Dermis blood vessel endothelial cell (primary cell): ENCODE measurements at places on chromosomes 2 and 18.
A peak's percentile ranks its signal among the peaks of the same experiment; 100 is the strongest.

GRCh38 chr2:54461261-54461660, 5.1 kb downstream of the SPTBN1 start:
- peak; percentile 59 for DNase-seq

DNA sequence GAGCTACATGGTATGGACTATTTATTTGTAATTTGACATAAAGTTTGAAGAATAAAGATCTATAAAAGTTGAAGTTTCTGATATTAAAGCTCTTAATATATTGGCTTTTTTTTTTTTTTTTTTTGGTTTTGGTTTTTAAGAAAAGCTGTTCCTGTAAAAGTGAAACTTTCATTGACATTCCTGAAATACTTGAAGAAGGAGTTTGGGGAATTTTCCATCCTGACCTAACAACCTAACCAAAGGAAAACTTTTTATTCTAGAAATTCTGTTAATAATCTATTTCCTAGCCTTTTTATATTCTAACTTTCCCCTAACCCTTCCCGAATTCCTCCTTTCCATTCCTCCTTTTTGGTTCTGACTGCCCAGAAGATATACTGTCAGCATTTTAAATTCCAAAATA, 83.7 kb downstream of the ACSL3 start:
- no peak for DNase-seq

GRCh38 chr2:186365406-186365805, 120.7 kb upstream of the ZC3H15 start:
- no peak for DNase-seq

- no peak for DNase-seq
Measured at GRCh38 chr2:45872211-45872610, 220.7 kb downstream of the PRKCE start.

- DNase-seq = no peak
Measured at GRCh38 chr18:950882-951495, 46.3 kb downstream of the ADCYAP1 start.

GRCh38 chr2:196808083-196808665, 981 bp downstream of the C2orf66 start:
- DNase-seq = peak; percentile 8

DNA sequence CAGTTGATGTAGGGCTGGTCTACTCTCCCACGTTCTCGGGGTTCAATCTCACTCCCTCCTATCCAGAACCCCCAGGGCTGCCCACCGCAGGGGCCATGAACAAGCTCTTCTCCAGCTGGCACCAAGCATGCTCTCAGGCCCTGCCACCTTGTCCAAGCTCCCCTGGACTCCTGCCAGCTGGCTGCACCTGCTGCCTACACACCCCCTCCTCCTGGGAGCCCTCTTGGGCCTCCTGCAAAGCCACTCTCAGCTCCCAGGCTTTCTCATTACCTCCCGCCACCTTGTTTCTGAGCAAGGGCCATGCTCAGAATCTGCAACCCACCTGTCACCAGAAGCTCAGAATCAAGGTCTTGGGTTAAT, 56.0 kb downstream of the HDAC4 start:
- DNase-seq = no peak

DNA sequence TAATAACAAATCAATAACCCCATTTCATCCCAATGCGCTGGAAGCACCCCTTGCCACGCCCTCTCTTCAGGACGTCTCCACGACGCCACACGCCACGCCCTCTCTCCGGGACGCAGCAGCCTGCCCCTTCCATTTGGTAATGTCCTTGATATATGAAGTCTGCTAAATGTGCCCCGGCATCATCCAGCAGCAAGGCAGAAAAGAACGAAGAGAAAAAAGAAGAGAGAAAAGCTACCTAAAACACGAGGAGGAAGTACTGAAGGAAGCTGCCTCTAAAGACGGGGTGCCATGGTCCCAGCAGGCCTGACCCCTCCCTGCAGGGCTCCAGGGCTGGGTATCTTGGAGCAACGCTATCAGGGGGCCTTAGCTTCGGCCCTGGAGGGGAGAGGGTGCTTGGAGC, 41.8 kb downstream of the CNGA3 start:
- DNase-seq = no peak

DNA sequence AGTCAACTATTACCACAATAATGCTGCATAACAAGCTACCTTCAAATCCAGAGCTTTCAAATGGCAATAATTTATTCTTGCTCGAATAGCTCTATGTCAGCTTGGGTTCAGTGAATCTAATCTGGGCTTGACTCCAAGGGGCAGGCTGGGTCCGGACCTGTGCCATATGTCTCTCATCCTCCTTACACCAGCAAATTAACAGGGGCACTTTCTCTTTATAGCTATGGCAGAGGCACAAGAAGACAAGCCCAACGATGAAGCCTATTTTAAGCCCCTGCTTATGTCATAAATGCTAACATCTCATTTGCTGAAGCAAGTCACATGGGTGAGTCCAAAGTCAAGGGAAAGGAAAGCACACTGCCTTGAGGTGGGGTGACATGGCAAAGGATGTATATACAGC, 13.3 kb upstream of the ZNF521 start:
- DNase-seq = no peak

GRCh38 chr18:24078391-24078790, 60.5 kb upstream of the CABYR start:
- DNase-seq = no peak

- DNase-seq = no peak
Measured at GRCh38 chr2:15069149-15069548, 436.6 kb downstream of the LRATD1 start.

DNA sequence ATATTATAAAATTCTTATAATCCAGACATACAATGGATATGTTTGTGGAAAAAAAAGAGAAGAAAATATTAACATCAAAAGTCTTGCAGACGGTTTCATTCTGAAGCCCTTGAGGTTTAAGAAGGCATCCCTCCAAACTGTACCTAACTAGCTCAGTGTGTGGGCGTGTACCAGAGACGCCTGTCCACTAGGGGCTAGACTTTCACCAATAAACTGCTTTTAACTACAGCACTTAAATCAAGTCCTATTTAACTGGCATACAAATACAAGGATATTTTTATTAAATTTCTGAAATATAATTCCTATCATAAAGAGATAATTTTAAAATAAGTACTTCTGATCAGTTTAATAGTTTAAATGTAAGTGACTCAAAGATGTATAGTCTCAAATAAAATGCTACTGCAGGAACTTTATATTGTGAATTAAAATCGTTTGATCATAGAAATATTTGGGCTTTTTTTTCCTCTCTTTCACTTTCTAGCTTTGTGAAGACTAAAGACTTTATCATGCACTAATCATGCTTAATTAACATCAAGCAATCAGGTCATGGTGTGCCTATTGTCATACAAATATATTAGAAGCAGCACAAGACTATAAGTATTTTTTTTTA, 437.7 kb downstream of the SATB2 start:
- no peak for DNase-seq

DNA sequence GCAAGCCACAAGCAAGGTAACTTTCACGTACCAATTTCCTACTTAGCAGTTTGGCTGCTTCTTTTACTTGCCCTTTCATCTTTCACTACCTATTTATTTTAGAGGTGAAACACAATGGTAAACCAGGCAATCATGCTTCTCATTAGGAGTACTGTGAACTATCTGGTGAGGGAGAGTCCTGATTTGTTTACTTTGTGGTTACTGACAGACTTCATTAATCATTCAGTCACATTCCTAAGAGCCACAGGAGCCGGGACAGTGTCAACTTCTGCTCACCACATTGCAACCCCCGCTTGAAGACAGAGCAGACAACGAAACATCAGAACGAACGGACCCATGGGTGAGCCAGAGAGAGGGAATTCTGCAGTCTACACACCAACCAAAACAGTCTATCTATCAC, 28.8 kb downstream of the TUBB6 start:
- DNase-seq = no peak

GRCh38 chr2:238949710-238950345, 101.9 kb downstream of the TWIST2 start:
- no peak for DNase-seq

DNA sequence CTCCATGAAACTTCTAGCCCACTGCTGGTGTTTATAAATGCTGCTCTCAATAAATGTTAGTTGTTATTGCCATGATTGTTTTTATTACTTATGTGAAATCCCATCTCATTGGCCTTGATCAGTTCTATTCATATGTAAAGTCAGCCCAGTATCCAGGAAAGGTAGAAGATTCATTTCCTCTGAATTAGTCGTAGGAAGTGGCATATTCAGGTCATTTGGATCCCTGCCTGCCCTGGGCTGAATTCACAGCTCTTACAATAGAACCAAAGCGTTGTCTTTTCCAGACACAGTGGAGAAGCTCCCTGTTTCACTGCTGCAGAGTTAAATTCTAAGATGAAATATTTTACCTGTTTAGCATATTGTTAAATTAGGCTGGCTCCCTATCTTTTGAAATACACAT, 70.3 kb downstream of the MAIP1 start:
- peak; percentile 29 for DNase-seq

GRCh38 chr2:238523158-238524110, 96.7 kb downstream of the ASB1 start:
- no peak for DNase-seq

DNA sequence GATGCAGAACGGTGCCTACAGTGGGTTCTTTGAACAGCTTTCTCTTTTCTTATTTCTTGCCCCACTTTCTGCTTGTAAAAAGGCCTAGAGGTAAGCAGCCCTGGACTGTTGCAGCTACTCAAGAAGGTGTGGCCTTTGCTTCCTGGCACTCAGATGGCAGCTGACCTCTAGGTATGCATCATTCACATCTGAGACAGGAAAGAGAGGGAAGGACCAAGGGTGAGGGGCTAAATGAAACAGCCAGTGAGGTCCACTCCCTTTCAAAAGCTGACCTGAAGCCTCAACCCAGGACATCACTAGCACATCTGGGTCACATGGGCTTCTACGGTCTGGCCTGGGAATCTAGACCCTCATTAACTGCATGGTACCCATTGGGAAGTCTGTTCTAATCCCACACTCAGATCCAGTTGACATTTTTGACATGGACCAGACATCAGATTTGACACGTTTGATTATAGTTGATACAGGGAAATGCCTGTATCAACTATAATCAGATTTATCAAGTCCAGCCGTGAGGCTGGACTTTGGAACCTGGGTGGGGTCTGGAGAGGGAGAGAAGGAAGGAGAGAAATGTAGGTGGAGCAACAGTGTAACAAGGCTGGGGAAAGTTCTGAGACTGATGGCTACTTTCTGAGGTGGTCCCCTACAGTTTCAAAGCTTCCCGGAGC, 60.2 kb downstream of the E2F6 start:
- peak; percentile 45 for DNase-seq

- DNase-seq = no peak
Measured at GRCh38 chr18:31978616-31979015, 35.7 kb upstream of the TRAPPC8 start.

DNA sequence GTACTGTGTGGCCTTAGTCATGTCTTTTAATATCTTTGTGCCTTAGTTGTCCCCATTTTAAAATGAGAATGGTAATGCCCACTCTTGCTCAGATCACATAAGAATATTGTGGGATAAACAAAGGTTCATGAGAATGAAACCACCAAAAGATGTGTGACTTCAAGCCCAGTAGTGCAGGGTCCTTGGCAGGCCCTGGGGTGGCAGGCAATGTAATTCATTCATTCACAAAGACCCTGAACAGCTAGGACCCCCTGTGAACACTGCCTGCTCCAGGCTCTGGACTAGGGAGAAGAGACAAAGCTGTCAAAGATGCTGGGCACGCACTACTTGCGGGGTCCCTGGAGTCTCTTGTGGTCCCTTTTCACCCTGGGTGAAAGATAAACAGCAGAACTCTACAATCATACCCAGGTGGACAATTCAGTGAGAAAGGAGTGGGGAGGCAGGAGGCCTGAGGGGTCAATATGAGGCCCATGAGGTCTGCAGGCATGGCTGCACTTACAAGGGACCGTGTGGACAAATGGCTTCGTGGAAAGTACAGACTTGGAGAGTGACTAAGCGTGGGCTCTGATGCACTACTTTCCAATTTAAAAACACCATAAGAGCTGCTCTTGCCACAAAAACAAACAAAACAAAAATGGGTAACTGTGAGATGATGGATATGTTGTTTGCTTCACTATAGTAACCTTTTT, 136.1 kb downstream of the SMAD7 start:
- DNase-seq = no peak

GRCh38 chr2:216822470-216822869, 37.4 kb downstream of the TNP1 start:
- DNase-seq = no peak

- DNase-seq = no peak
Measured at GRCh38 chr2:209431701-209432100, 7.9 kb downstream of the MAP2 start.

DNA sequence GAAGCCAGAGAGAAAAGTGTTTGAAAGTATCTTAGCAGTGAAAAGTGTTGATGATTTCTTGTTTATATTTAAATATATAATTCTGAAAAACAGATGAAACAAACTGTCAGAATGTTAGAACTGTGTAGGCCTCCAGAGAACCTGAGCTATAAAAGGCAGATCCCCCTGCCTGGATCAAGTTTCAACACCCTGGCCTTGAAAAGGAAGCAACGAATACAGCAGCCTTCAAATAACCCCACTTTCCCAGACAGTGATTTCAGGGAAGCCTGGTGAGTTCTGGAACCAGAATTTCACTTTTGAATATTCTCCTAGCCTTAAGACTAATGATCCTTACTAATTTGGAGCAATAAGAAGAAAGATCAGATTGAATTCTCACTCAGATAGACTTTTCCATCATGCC, 13.3 kb upstream of the TRIM43 start:
- DNase-seq = no peak

DNA sequence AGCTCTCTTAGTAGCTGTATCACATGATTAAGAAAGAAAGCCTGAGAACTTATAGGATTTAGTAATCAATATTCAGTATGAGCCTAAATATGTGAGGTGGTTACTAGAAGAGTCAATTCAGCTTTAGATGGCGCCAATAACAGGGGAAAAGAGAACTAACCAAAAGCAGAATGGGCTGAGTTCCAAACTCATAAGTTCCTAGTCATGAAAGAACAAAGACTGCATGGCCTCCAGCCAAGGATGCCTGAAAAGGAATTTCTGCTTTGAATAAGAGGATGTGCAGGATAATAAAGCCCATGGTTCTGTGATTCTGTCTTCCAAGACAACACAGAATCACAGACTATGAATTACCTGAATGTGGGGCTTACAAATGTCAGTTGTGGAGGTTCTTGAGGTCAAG, 196.5 kb downstream of the SATB2 start:
- DNase-seq = peak; percentile 34

GRCh38 chr2:111898703-111899514, 502 bp downstream of the MERTK start:
- peak; percentile 55 for DNase-seq

DNA sequence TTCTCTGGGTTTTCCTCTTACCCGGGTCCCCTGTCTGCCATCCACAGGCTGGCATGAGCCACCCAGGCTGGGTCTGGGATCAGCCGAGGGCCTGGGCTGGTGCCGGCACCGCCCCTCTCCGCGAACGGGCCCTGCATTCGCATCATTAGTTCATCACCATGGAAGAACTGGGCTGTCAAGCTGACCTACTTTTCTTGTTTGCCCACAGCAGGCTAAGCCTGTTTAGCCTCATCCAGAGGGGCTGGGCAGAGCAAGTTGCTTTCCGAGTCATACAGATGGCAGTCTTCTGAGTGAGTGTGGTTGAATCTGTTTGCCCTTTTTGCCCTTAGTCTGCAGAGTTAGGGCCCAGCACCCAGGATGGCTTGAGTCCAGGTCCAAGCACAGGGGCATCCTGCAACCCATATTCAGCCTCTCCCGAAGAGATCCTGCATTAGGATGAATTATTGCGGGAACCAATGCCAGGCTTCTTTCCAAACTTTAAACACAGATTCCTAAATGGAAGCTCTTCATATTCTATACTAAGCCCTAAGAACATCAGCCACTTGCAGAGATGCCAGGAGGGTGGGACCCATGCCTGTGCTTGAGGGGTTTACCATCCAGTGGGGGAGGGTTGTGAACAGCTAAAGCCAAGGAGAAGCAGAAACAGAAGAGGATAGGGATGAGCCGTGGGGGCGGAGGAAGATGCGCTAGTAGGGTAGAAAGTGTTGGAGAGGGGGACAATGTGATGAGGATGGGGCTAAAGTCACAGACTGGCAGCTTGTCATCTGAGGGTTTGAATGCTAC, 68.0 kb downstream of the NPAS2 start:
- DNase-seq = no peak
